CD4-positive, alpha-beta T cell treated with Interleukin-2 at 100 ng/mL for 4 hours (primary cell): ENCODE measurements at places on chromosomes 16 and 17.
A peak's percentile ranks its signal among the peaks of the same experiment; 100 is the strongest.

DNA sequence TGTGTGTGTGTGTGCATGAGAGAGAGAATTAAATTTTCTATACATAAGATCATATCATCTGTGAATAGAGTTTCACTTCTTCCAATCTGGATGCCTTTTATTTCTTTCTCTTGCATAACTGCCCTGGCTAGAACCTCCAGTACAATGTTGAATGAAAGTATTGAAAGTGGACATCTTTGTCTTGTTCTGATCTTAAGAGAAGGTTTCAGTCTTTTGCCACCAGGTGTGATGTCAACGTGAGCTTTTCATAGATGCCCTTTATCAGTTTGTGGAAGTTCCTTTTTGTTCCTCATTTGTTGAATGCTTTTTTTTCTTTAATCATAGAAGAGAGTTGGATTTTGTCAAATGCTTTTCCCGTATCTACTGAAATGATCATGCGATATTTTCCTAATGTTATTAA is 63.3 kb downstream of the RNF213 start:
- no peak for DNase-seq

DNA sequence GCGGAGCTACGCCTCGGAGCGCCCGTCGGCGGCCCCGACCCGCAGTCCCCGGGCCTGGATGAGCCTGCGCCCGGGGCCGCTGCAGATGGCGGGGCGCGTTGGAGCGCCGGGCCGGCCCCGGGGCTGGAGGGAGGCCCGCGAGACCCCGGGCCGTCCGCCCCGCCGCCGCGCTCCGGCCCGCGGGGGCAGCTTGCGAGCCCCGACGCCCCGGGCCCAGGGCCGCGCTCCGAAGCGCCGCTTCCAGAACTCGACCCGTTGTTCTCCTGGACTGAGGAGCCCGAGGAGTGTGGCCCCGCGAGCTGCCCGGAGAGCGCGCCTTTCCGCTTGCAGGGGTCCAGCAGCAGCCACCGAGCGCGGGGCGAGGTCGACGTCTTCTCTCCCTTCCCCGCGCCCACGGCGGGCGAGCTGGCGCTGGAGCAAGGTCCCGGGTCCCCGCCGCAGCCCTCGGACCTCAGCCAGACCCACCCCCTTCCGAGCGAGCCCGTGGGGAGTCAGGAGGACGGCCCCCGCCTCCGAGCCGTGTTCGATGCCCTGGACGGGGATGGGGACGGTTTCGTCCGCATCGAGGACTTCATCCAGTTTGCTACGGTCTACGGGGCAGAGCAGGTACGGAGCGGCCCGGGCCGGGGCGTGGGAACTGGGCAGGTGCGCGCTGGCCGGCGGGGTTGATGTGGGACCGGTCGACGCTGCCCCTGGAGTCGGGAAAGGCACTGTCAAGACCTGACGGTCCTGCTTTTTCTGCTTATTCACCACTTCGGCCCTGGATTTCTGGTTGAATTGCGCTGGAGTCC is 861 bp downstream of the RAB11FIP3 start:
- DNase-seq: no peak

- DNase-seq: no peak
Observed at GRCh38 chr17:72362376-72363088, 241.7 kb downstream of the SOX9 start.

GRCh38 chr17:44397479-44398440 is 8.3 kb upstream of the ITGA2B start:
- DNase-seq: no peak

GRCh38 chr16:13923703-13924298 is 3.8 kb downstream of the ERCC4 start:
- peak; percentile 53 for DNase-seq
